Ovary (tissue), 10 donors: ENCODE measurements at places on chromosomes 6 and 20.

DNA sequence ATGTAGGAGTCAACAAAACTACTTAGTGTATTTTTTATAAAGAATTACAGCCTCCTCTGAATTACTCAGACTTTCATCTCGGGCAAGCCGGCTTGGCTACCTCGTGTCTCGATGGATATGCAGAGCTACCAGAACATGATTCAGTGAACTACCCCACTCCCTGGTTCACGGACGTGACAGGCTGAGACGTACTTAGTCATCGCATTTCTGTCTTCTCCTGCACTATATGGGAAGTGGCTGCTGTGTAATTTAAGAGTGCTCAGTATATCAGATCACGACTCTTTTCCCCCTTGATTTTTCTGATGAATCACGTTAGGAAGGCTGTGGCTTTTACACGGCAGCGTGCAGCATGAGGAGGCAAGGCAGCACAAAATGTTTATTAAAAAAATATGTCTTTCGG is 302.7 kb upstream of the ZFP64 start:
- DNase-seq = no peak

- DNase-seq = no peak
Observed at GRCh38 chr20:48453477-48454093, 374.2 kb downstream of the PREX1 start.

DNA sequence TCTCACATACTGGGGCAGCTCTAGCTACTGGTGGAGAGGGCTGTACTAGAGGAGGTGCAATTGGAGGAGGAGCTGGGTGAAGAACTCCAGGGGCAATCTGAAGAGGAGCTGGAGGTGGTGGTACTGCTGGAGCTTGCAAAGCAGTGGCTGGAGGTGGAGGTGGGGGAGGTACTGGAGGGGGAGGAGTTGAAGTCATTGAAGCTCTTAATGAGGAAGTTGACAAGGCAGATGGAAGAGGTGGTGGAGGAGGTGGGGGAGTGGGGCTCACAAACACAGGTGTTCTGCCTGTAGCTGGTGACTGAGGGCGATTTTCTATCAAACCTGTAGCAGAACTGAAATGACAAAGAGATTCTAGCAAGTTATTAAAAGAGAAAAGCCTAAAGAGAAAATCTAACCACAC is 77.6 kb downstream of the WASF1 start:
- no peak for DNase-seq

- no peak for DNase-seq
Observed at GRCh38 chr6:75620381-75621304, 19.0 kb downstream of the SENP6 start.
